ENCODE measurements at places on chromosomes 1 and 21.

DNA sequence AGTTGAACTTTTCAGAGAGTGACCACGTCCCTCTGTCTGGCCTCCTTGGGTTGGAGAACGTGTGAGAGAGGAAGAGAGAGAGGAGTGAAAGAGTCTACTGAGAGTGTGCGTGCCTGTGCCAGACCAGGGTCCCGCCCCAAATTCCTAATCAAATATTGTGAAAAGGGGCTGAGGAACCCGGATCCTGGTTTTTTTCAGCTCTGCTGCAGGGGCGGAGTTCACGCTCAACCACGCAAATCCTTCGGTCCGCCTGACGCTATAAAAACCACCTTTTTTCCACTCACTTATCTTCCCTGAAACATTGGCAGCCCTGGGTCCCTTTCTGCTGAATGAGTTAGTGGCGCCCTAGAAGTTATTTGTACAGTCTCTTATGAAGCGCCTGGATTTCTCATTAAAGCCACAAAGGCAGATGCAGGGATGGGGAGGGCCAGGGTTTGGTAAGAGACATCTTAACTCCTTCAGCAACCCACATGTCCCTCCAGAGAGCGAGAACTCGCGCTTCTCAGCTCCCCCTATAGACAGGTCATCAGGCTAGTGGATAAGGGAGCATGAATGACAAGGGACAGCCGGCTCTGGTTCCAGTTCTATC, at the start of gene FMOD:
FMOD (minus strand) TSS at position 86 of the 589 bp plus-strand sequence. CDS start 2,852 bp downstream, outside the sequence.
- no peak for DNase-seq

- DNase-seq: no peak
Measured at GRCh38 chr1:79613046-79613445, 606.5 kb upstream of the ADGRL4 start.

DNA sequence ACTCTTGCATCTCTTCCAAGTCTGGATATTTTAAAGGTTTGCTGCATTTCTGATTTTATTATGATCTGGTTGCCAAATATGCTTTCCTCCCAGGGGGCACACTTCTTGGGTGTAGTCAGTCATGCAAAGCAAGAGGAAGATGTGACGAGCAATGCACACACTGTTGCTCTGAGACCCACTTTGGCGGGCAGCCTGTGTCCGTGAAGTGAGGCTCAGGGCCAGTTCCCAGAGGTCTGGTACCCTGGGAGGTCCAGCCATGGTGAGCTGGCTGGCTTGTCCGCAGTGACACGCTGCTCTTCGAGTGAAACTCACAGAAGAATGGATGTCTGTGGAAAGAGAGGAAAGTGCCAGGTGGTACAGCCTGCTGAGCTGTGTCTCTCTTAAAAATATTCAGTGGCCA, 52.8 kb upstream of the EDN2 start:
- DNase-seq: no peak

GRCh38 chr1:245604979-245605378, 450.2 kb downstream of the KIF26B start:
- no peak for DNase-seq

GRCh38 chr21:15823486-15824150, 93.8 kb downstream of the USP25 start:
- DNase-seq: no peak

- DNase-seq: no peak
Measured at GRCh38 chr1:48793863-48794262, 17.2 kb upstream of the BEND5 start.

DNA sequence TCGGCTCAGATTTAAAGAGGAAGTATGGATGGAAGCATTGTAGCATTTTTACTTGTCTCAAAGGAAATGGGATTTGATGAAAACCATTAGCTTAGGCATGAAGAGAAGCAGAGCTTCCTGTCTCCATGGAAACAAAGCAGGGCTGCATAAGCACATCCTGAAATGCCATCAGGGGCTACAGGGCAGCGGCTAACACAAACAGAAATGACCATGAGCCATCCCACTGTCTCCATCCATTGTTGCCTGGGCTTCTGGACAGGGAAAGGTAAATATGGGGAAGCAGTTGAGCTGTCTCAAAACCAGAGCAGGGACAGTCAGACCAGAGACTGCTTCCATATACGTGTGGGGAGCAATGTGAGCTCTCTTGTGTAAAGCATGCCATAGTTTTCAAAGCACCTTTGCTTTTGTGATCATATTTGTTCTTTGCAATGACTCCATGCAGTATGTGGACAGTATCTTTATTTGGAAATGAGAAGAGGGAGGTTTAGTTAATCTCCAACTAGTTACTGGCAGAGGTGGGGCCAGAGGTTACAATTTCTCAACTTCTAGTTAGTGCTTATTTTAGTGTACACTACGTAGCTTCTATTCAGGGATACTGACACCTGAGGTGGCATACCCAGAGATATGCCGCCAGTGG, 176.1 kb downstream of the CACNA1E start:
- DNase-seq: no peak

- DNase-seq: no peak
Measured at GRCh38 chr21:31498985-31499384, 154.9 kb upstream of the TIAM1 start.

DNA sequence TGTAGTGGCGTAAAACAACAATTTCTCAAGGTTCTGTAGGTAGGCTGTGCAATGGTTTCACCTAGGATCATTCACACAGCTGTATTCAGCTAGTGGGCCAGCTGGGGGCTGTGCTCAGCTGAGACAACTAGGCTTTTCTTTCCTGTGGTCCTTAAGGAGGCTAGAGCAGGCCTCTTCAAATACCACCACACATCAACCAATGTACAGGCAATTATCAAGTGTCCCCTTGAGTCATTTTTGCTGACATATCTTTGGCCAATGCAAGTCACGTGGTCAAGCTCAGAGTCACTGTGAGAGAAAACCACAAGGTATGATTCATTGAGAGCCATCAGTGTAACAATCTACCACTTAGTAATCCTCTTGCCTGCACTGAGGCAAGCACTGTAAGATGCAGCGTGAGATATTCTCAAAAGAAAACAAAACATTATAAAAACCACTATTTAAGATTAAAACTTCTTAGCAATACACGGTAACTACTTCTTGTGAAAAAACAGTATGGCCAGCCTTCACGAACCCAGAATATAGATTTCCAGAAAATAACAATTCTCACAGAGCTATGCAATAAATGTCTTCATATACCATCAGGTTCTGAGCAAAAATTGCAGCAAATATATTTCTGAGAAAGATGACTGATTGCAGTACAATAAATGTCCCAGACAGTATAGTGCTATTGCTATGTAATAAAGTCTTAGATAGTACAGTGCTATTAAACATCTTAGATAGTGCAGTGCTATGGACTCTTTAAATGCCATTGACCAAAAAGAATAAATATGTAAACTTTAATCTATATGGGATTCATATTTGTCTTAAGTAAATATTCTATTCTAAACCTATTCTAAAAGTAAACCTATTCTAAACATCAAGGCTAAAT, 55.3 kb downstream of the NME7 start:
- no peak for DNase-seq

DNA sequence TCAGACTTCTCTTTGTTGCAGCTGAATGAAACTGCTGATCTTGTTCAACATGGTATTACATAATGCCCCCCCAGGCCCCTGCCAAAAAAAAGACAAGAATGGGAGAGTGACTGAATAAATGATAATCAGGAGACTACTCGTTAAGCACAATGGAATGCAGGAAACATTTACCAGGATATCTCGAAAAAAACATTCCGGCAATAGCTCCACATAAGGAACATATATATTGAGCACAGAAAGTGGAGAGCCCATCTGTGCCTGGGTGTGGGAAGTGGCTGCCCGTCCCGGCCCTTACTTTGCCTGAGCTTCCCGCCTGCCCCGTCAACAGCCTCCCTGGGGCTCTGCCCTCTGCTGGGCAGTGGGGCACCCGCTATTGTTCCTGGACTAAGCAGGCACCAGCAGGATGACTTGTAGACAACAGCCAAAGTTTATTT, 13.3 kb downstream of the TRIM11 start:
- no peak for DNase-seq

- no peak for DNase-seq
Measured at GRCh38 chr1:34250342-34250741, 73.6 kb downstream of the C1orf94 start.

DNA sequence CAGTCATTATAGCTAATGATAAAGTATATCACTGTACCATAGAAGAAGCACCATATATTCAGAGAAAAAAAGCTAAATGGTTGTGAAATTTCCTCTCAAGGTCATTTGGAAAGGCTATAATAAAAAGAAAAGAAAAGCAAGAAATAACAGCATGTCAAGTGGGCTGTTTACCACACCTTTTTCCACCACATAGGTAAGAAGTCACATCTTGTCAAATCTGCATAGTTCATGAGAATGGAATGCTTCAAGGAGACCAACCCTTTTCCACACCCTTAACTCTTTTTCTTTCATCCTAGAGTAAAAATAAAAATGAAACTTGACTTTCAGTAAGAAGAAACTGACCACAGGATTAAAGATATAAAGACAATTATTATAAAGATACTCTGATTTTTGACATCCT, 91.2 kb downstream of the ATP6V1G3 start:
- DNase-seq: no peak

GRCh38 chr1:215761446-215761845, 194.3 kb downstream of the KCTD3 start:
- no peak for DNase-seq

- no peak for DNase-seq
Measured at GRCh38 chr1:23667411-23667810, 24.2 kb upstream of the RPL11 start.

DNA sequence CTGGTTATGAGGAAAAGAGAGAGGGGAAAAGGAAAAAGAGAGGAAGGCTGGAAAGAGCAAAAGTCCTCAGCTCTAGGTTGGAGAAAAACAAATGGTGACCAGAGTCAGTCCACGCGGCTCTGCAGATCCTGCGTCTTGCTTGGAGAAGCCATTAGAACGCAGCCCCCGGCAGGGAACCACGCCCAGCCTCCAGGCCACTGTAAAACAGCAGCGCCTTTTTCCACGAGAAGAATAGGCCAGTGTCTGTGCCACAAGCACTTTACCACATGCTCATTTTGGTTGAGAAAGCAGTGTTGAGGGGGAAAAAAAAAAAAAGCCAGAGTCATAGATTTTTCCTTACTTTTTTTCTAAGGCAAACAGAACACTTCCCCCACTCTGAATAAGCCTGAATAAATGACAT, 846.9 kb upstream of the ADAMTS5 start:
- DNase-seq: no peak

- DNase-seq: no peak
Measured at GRCh38 chr1:99702221-99702620, 56.3 kb downstream of the PALMD start.

- no peak for DNase-seq
Measured at GRCh38 chr1:172185996-172186395, 234.5 kb upstream of the C1orf105 start.

- DNase-seq: no peak
Measured at GRCh38 chr1:207316141-207316540, 5.3 kb upstream of the CD55 start.

GRCh38 chr21:36909423-36909822, 57.0 kb downstream of the HLCS start:
- no peak for DNase-seq

DNA sequence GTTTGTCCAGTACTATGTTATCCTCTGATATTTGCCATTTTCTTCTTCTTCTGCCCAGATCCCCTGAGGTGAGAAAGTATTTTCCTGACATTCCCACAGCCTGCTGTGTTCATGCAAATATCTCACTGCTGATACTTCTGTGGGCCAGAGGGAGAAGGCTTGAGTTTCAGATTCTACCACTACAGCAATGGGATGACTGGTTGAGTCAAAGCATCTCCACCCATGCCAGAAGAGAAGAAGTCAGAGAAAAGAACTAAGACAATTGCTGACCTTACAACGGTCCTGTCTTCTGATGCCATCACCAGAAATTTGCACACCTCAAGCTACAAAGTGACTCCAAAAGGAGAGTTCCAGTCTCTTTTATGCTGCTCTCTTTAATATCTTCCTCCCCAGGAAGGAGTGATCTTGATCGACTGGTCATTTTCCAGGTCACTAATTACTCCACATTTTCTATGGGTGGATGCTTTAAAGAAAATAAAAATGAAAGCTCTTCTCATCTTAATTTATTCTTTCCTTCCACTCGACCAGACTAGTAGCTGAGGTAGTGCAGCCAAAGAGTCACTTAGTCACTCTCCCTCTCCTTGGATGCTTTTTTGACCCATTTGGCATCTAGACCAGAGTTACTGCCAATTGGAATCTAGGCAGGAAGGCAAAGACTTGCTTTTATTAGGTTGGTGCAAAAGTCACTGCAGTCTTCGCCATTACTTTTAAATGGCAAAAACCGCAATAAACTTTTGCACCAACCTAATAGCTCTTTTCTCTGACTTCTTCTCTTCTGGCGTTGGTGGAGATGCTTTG, 195.1 kb downstream of the PTPRC start:
- DNase-seq: no peak

- DNase-seq: no peak
Measured at GRCh38 chr1:106063510-106063909, 993.0 kb upstream of the PRMT6 start.

GRCh38 chr1:226453015-226453704, 45.3 kb upstream of the PARP1 start:
- DNase-seq: no peak

DNA sequence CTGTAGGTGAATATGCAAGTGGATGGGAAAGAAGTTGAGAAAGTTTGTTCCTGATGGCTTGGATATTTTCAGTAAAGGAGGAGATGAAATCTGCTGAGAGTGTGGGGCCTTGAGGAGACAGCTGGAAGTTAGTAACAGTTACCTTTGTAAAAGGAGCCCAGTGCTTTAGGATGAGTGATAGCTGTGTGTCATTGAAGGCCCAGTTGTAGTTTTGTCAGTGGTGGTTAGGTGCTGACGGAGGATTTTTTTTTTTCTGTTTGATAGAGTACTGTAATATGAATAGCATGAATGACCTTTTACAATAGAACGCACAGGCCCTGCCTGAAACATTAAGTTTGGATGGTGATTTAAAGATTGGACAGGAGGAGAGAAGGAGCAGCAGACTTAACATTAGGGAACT, 33.3 kb downstream of the LRRC8D start:
- DNase-seq: no peak

DNA sequence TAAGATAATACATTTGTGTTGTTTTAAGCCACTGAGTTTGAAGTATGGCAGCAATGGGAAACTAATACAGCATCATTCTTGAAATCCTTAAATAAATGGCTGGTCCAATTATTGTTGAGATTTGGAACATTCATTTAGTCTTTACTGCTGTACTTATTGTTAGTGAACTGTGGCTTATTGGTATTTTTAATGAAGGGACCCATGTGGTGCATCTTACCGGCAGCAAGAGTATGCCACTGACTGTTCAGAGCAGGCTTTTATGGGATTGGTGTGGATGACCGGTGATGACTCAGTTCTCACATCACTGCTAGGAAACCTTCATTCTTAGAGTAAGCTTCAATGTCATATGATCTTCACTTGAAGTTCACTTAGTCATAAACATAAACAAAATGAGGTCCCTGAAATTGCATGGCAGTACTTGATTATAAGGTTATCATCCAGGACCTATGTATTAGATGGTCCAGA, 31.5 kb downstream of the PRKAA2 start:
- DNase-seq: no peak

All from activated CD4-positive, alpha-beta T cell treated with anti-CD3 and anti-CD28 coated beads, Interleukin-2, amount 50 U/mL, for 24 hours (primary cell).